ENCODE measurements at places on chromosomes 6 and 20.

GRCh38 chr6:30321692-30322388 lies 4.9 kb upstream of the TRIM39 start:
- no peak for DNase-seq

- no peak for DNase-seq
Observed at GRCh38 chr6:89406141-89406540, 5.9 kb downstream of the RRAGD start.

- peak; percentile 75 for DNase-seq
Observed at GRCh38 chr20:24993337-24994185, 1.0 kb upstream of the APMAP start.

GRCh38 chr6:41182069-41183034 lies 18.6 kb downstream of the TREML2 start:
- peak; percentile 54 for DNase-seq

DNA sequence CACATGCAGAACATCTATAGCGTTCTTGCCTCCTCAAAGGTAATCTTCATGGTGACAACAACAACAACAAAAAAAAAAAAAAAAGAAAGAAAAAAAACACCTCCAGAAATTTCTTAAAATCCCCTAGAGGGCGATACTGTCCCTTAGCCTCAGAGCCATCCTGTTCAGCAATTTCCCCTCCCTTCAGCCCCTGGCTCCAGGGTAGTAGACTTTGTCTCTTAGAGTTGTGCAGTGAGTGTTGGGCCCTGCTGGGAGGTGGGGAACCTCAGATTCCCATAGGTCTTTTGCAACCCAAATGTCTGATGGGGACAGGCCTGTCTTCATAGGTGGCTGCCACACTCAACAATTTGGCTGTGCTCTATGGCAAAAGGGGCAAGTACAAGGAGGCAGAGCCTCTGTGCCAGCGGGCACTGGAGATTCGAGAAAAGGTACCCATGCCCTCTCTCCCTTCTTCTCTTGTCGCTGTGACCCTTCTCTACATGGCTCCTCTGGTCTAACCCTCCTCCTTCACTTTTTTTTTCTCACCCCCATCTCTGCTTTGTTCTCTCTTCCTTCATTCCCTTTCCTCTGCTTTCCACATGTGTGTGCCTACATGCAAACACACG lies 6.0 kb upstream of the PTK7 start:
- no peak for DNase-seq

- DNase-seq = no peak
Observed at GRCh38 chr6:46763466-46763865, 16.7 kb downstream of the ANKRD66 start.

- DNase-seq = peak; percentile 77
Observed at GRCh38 chr6:158377860-158378259, 65.6 kb downstream of the TULP4 start.

- peak; percentile 33 for DNase-seq
Observed at GRCh38 chr6:151690768-151691562, 116.5 kb upstream of the ESR1 start.

GRCh38 chr6:46368169-46368536 lies 123.1 kb downstream of the RCAN2 start:
- no peak for DNase-seq

DNA sequence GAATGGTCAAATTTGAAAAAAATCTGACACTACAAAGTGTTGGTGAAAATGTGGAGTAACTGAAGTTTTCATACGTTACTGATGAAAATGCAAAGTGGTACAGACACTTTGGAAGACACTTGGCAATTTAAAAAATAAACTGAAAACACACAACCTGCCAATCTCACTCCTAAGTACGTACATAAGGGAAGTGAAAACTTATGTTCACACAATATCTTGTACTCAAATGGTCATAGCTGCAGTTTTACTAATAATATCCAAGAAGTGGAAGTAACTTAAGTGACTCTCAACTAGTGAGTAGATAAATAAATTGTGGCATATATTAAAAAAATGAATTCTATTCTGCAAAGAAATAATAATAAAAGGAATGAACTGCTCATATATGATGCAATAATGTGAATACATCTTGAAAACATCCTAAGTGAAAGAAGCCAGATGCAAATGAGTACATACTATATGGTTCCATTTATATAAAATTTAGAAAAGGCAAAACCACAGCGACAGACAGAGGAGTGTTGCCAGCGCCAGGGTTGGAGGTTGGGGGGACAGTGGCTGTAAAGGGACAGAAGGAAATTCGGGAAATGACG lies 198.2 kb downstream of the ERMARD start:
- DNase-seq = no peak

DNA sequence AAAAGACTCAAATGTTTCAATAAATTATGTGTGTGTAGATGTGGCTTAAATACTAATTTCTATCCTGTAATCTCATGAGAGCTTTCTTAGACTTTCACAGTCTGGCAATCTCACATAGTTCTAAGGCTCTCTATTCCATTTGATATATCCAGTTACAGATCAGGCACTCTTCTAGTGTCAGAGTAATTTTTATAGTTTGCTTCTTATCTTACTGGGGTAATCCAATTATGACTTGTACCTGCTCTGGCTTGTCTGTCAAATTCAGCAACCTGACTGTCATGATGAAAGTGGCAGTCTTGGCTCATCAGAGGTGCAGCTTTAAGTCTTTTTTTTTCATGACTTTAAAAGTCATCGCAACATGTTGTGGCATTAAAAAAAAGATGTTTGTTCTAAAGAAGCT lies 513.2 kb upstream of the MAN1A1 start:
- DNase-seq = no peak

- DNase-seq = no peak
Observed at GRCh38 chr20:47778398-47779354, 6.6 kb downstream of the SULF2 start.

GRCh38 chr6:10081957-10082356 lies 332.9 kb downstream of the TFAP2A start:
- no peak for DNase-seq

- no peak for DNase-seq
Observed at GRCh38 chr6:29129326-29130012, 21.6 kb downstream of the OR2J3 start.

GRCh38 chr6:157224178-157224950 lies 99.0 kb downstream of the TMEM242 start:
- no peak for DNase-seq

DNA sequence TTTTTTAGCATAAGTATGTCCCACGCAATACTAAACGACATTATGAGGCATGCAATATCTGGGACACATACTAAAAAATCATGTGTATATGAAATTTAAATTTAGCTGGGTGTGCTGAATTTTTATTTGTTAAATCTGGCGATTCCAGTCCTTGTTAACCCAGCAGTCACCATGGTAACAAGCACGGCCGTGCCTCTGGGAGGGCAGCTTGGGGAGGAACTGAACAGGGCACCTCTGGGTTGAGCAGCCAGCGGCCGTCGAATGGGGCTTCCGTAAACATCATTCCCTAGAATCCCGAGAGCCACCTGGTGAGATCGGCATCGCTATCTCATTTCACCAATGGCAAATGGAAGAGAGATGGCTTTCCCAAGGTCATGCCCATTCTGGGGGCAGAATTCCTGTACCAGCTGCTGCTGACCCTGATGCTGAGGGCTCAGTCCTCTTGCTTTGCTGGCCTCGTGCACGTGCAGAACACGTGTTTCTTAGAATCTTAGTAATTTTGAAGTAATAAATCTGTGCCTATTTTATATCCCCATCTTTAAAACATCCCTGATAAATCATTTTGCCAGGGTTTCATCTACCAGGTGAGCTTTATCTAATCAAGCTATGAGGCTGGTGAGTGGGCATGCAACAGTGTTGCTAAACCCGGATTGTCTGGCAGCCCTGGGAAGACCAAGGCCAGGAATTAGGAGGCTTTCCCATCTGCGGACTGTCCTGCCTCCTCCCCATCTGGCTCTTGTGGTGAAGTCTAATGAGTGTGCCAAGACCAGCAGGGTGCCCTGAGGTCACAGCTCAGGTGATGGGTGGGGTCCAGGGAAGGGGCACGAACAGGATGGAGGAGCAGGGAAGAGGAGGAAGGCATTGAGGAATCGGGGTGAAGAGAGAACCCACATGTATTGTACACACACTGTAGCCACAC lies 85.1 kb downstream of the AGPAT4 start:
- no peak for DNase-seq

- DNase-seq = peak; percentile 43
Observed at GRCh38 chr20:43903953-43904826, 10.5 kb upstream of the TOX2 start.

- DNase-seq = no peak
Observed at GRCh38 chr6:31639043-31639442, 13.4 kb downstream of the BAG6 start.

DNA sequence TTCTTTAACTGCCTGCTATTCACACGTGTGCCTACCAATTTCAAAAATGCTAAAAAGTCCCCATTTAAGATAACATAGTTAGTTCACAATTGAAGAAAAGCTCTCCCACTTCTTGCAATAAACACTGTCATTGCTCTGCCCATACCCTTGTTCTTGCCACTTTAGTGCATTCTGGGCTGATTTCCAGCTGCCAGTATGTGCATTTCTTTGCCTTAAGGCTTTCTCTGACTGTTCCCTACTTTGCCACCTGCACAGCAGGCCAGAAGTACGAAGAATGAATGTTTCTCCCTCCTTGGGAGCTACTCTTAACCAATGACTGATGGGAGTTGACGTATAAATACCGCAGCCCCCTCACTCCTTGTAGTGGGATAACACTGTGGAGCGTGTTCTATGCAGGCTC lies 16.0 kb upstream of the ATRN start:
- DNase-seq = no peak

DNA sequence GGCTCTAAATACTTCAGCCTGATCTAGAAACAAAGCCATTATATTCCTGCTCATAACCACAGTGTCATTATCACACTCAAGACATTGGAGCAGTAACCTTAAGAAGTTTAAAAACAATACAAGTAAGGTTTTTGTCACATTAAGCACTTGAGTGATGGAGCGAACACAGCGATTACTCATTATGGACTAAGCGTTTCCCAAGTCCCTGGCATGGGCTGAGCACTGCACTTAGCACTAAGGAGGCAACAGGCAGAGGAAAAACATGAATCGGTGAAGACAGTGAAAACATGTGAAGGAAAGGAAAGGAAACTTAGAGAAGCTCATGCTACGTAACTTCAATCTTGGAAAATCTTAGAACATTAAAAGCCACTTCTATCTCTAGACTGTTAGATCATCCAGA lies 108.7 kb downstream of the SLC24A3 start:
- no peak for DNase-seq

Data from globus pallidus (tissue), 1 donor.